ENCODE measurements at places on chromosomes 1 and 21.

GRCh38 chr21:32717851-32718316 lies 9.9 kb downstream of the SYNJ1 start:
- no peak for DNase-seq

DNA sequence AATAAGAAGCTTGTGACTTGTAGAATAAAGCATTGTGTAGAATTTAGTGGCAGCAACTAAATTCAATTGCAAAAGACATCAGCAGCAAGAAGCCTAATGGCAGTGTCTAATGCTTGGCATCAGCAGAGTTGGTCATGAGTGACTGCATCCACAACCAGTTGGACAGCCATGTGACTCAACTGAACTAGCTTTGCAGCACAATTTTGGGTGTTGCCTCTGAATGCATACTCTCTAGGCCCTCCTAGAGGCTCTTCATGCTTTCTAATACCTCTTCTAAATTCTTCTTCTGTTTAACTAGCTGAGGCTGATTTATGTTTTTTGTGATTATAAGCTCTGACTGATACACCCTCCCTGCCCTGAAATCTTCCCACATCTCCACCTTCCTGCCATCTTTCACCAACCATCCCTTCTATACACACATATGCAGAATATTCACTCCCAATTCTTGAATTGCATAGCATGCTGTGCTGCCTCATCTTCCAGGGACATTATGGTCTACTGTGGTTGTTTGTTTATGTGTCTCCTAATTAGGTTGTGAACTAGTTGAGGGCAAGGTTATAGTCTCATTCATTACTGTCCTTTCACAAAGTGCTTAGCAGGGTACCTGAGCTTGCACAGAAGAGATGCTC lies 266.7 kb upstream of the GJB5 start:
- no peak for DNase-seq

GRCh38 chr1:39132505-39133339 lies 71.8 kb upstream of the MACF1 start:
- no peak for DNase-seq

DNA sequence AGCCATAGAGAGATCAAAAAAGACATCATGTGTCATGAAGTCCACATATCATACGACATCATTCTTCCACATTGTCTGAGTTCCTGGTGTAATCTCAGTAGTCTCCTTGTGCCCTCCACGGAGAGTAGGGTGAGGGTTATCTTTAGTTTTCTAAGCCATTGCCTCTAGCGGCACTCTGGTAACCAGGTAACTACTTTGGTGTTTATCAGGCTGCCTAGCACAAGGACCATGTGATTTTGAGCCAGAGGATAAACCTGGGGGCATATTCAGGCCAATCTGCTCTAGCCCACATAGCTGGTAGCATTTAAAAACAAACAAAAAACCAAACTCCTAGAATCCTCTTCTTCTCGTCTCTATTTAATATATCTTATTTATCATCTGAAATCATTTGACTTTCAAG lies 147.4 kb downstream of the GDAP2 start:
- no peak for DNase-seq

GRCh38 chr1:232911027-232911599 lies 39.3 kb upstream of the NTPCR start:
- no peak for DNase-seq

DNA sequence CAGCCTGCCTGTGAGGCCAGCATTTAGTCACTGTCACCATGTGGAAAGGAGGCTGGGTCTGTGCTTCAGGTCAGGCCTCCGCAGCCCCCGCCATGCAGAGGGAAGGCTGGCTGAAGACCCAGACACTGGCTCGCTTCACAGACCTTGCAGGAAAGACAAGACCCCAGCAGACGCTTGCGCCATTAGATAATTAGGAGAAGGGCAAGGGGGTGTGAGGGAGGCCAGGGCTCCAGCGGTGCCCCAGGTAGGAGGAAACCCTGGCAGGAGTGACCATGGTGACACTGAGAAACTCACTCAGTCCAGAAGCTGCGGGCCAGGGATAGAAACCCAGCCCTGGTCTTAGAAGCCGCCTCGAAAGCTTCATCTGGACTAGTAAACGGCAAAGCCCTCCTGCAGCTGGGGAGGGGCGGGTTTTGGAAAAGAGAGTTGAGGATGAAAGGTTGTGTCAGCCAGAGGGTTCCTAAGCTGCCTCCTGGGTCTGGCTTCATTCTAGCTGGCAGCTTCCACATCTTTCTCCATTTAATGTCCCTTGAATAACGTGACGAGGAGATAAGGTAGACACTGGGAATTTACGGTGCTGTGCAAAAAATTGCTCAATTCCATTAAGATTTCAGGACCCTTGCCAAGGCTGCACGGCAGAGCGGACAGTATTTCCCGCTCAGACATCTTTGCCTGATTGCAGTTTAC lies 294.1 kb upstream of the VAMP3 start:
- no peak for DNase-seq

- no peak for DNase-seq
Measured at GRCh38 chr1:158809256-158809655, 21.9 kb upstream of the MNDA start.

DNA sequence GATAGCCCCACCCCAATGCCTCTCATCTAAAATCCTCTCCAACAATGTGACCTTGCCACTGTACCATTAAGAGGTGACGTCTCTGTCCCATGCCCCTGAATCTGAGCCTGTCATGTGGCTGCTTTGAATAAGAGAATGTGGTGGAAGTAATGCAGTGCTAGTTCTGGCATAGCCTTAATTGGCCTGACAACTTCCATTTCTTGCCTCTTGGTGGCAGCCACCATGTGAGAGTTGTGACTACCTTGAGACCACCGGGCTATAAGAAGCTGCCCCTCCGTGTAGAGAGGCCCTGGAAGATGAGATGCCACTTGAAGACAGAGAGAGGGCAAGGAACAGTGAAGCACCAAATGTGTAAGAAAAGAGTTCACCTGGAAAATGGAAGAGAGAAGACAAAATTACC lies 95.4 kb downstream of the POFUT2 start:
- no peak for DNase-seq

GRCh38 chr1:78650114-78650660 lies 556 bp downstream of the IFI44 start:
- DNase-seq = no peak

GRCh38 chr1:165659581-165659895 lies 28.5 kb downstream of the MGST3 start:
- DNase-seq = no peak

DNA sequence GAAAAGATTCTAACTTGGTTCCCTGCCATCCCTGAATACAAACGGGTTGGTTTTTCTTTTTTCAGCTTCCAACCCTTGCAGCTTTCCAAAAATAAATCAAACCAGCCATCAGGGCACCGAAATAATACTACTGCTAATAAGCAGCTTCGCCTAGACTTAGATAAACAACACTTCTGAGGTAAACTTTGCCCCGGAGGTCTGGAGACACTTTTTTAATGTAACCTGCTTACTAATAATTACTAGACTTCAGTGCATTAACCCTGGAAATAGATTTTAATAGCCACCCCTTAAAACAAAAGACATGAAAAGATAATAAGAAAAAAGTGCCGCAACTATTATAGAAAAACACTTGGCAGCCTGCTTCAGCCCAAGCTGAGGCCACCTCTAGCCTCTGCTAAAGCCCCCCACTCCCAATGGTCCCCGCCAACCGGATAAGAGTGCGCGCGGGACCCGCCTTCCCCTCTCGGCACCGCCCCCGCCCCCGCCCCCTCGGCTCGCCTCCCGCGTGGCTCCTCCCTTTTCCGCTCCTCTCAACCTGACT lies 405 bp upstream of the GADD45A start:
- DNase-seq = no peak

- DNase-seq = no peak
Measured at GRCh38 chr1:34603594-34603993, 151.3 kb upstream of the GJB5 start.

DNA sequence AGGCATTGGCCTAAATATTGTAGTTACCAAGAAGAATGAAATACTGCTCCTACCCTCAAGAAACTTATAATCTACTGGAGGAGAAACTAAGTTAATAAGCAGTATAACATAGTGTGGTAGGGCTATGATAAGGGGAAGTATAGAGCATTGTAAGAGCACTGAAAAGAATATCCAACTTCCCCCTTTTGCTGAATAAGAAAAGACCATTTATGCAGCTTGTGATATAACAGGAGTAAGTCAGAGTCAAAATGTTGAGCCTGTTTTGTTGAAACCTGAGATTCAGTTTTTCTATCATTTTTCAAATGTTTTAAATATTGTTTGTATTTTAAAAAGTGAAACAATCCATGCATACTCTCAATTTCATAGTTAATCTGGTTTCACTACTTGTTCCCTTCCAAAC lies 48.3 kb upstream of the FCRL4 start:
- DNase-seq = no peak

DNA sequence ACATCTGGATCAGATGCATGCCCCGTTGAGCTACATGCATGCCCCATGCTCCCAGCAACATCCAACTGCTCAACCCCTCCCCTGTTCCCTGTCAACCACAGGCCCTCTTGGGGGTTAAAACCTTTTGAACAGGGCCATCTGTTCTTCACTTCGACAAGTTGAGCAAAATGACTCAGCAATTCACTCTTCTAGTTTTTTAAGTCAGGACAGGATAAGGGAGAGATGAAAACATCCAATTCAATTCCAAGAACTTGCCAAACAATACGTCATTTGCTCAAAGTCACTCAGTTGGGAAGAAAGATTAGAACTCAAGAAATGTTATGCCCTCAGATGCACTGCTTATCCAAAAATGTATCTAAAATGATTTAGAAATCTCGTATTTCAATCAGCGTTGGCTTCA lies 46.1 kb upstream of the MTF2 start:
- no peak for DNase-seq

- DNase-seq = no peak
Measured at GRCh38 chr1:172775606-172776005, 116.7 kb downstream of the FASLG start.

GRCh38 chr1:243605604-243606003 lies 244.4 kb downstream of the AKT3 start:
- DNase-seq = no peak

DNA sequence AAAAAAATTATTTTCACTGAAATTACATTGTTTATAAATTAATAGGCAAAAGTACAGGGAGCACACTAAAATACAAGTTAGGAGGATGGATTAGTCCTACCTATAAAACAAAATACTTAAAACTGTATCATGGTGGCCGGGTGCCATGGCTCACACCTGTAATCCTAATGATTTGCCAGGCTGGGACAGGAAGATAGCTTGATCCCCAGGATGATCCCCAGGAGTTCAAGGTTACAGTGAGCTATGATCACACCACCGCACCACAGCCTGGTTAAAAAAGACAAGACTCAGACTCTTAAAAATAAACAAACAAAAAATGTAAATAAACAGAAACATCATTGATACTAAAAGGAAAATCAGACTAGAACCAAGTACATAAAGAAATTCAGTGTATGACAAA lies 53.5 kb downstream of the ASH1L start:
- no peak for DNase-seq

GRCh38 chr1:2174348-2175054 lies 20.1 kb downstream of the FAAP20 start:
- DNase-seq = peak; percentile 80

GRCh38 chr1:1205769-1206375 lies 520 bp downstream of the TNFRSF18 start:
- no peak for DNase-seq

GRCh38 chr1:112852276-112852675 lies 103.7 kb downstream of the SLC16A1 start:
- no peak for DNase-seq

DNA sequence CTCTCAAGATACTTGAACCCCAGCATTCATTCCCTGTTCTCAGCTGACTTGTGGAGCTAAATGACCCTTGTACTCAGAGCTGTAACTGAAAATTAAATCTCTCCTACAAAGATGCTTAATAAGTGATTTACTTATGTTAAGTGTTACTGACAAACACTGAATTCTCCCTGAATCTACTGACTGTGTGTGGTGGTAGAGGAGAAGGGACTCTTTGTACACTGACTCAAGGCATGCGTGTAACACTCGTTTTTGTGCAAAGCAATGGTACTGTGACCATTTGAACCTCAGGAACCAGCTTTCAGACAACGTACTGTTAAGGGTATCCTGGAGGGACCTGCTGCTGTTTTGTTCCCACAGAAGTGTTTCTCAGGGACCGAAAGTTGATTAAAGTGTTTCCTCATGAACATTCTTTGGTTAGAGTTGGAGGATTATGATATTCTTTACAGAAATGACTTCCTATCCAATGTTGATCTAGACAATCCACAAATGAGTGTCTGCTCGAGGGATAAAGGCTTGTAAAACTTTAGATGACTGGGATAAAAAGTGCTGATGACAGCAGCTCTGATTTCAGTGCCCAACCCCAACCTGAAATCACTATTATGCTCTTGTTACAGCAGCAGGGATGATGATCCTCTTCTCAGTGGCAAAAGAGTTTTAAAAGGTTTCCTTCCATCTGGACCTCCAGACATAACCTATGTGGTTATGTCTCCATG lies 12.8 kb downstream of the RGL1 start:
- DNase-seq = no peak

DNA sequence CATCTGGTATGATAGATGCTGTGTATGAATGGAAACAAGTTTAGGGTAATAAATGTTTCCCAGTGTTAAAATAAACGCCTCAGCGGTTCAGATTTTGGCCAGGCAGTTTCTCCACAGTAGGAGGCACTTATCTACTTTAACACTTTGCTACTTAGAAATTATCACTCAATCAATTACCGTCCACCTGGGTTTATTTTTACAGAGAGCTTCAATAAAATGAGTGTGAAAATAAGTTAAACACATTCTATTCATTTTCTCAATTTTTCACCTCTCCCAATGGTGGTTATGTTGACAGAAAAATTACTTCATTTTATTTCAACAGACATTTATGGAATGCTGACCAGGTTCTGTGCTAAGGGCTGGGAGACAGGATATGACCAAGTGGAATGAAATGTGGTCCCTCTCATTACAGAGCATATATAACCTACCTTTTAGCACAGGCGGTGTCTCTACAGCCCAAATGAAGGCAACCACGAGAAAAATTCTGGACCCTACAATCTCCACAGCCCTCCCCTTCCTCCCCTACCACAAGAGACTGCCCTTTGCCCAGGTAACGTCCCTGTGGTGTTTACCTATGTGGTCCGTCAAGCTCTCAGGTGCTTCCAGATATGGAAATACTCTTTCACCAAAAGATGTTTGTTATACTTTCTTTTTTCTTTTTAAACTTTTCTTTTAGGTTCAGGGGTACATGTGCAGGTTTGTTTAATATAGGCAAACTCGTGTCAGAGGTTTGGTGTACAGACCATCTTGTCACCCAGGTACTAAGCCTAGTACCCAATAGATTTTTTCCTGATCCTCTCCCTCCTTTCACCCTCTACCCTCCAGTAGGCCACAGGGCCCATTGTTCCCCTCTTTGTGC lies 105.5 kb downstream of the HLCS start:
- no peak for DNase-seq
